ENCODE measurements at places on chromosomes 7 and 10.

- no peak for DNase-seq
Observed at GRCh38 chr10:100014071-100014762, 4.5 kb upstream of the DNMBP start.

DNA sequence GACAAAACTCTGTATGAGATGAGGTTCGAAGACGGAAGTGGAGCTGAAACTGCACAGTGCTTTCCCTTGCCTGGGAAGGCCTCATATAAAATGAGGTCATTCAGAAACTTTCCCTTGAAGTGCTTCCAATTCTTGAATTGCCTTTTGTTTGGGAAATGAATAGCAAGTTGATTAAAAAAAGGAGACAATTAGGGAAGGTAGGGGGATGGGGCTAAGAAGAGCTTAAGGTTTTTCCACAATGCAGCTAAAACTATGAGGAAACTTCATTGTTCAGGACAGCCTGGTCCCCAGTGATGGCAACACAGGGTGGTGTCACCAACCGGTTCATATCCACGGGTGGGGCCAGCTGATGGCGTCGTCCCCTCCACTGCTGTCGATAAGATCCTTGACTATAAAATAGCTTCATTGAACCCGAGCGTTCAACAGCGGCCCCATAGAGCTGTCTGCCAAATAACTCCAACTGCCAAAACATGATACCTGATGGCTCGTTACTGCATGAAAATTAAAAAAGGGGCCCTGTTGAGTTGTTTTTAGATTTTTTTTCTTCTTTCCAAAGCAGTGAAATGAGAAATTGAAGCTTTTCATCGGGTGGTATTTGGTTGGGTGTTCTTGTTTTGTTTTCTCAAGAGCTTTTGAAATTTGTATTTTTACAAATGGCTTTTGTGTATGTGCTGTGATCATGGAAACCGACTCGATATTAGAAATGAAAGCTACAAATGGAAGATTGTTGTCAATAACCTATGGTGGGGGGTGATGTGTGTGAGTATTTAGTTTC is 2.8 kb upstream of the CELF2 start:
- DNase-seq, result no peak

- no peak for DNase-seq
Observed at GRCh38 chr7:140541513-140542227, 62.4 kb upstream of the MKRN1 start.

DNA sequence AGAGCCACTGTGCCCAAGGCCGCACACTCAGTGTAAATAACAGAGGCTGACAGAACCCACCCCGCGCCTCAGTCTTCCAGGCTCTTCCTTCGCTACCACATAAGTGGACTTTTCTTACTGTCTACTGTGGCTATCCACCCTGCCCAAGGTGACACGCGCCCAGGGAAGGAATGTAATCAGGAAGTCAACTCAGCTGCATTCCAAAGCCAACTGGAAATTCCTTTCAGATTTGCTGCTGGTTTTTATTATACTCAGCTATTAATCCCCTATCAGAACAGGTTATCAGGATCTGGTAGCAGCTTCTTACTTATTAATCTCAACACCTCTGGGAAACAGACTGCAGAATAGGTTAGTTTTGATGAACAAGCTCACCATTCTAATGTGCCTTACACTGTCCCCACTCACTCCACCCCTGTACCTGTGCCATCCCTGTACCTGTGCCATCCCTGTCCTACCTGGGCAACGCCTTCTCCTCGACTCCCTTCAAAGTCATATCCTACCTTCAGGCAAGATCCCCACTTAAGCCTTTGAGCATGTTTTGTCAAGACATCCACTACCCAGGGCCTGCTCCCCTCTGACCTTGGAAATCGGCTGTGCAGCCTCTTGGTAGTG is 90.7 kb downstream of the NHLRC2 start:
- no peak for DNase-seq

DNA sequence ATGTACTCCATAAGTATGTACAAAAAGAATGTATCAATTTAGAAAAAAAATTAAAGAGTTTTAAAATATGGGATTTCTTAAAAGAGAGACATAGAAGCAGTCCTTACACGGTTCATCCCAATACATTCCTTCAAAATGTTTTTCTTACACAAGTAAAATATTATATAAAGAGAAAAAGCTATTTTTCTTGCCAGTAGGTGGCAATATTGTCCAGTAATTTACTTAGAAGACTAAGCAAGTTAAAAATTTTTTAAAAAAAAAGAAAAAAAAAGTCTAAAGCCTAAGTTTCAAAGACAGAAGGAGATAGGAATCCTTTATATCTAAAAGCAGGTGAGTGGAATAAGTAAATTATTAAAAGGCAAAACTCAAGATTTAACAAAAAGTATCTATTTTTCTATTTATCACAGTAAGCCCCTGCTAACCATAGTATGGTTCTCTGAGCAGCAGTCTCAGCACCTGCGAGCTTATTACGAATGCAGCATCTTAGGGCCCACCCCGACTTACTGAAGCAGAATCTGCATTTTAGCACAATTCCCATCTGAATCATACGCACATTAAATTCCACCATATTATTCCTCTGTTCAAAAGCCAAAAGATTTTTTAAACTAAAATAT is 240.6 kb downstream of the DGKI start:
- DNase-seq, result no peak

- DNase-seq, result no peak
Observed at GRCh38 chr7:77309714-77310220, 106.4 kb downstream of the GSAP start.

- DNase-seq, result no peak
Observed at GRCh38 chr7:685540-685939, 41.0 kb upstream of the DNAAF5 start.

DNA sequence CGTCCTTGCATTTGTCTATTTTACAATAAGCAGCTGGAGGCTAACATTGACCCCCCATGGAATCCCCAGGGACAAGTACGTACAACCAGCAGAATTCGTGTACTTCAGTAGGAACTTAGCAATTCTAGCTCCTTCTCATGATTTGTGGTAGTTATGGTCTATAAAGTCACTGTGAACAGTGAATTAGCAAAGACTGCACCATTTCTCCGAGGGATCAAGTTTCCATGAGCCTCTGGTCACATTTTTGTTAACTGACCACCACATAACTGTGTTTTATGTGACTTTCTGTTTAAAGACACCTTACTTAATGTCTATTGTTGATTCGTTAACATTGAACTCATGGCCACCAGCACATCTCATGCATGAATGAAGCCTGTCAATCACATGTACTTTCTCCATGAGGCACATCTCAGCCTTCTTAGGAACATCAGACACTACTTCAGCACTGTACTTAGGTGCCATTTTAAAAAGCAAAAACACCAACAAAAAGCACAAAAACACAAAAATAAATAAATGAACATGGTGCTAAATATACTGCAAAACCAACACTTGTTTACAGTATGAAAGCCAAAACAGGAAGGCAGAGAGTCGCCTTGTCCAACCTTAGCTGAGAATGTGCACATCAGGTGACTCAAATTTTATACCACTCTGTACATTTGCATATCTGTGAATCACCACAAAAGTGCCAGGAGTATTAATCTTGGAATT is 9.0 kb upstream of the UCN3 start:
- no peak for DNase-seq

- DNase-seq, result no peak
Observed at GRCh38 chr10:26488344-26488743, 50.2 kb downstream of the APBB1IP start.

- DNase-seq, result no peak
Observed at GRCh38 chr10:23780331-23780730, 341.5 kb downstream of the OTUD1 start.

DNA sequence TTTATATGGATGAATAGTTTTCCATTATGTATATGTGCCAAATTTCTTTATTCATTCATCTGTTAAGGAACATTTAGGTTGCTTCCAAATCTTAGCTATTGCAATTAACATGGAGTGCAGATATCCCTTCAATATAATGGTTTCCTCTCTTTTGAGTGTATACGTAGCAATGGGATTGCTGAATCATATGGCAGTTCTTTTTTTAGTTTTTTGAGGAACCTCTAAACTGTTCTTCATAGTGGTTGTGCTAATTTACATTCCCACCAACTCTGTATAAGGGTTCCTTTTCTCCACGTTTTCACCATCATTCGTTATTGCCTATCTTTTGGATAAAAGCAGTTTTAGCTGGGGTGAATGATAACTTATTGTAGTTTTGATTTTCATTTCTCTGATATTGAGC is 46.5 kb downstream of the FAS start:
- DNase-seq, result no peak

GRCh38 chr7:122520971-122521555 is 177.9 kb downstream of the RNF133 start:
- no peak for DNase-seq

GRCh38 chr7:29288181-29289091 is 93.9 kb downstream of the CHN2 start:
- DNase-seq, result no peak

DNA sequence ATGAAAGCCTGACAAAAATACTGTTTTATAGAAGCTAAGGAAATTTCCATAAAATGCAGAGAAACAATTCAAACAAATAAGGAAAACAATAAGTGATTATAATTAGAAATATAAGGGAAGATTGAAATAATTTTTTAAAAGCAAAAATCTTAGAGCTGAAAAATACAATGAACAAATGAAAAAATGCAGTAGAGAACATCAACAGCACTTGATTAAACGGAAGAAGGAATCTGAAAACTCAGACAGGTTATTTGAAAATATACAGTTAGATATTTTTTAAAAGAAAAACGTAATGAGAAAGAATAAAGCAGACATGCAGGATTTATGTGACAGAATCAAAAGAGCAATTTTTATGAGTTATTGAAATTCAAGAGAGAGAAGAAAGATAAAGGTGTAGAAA is 279.1 kb upstream of the MAGI2 start:
- DNase-seq, result no peak

DNA sequence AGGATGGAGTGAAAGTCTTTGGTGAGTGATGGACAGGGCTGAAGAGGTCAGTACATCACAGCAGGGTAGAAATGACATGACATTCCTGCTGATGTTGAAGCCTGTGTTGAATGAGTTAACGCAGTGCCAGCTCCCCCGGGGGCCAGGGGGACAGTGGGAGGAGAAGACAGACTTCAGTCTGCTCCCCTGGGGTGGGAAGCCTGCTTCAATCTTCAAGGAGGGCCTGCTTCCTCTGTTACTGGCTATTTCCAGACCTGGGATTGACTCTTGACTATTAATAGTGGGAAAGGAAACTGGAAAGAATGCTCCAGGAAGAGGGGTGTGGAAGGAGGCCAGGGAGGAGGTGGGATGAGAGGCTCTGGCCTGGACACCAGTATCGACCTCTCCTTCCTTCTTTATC is 27.2 kb downstream of the PODXL start:
- no peak for DNase-seq

DNA sequence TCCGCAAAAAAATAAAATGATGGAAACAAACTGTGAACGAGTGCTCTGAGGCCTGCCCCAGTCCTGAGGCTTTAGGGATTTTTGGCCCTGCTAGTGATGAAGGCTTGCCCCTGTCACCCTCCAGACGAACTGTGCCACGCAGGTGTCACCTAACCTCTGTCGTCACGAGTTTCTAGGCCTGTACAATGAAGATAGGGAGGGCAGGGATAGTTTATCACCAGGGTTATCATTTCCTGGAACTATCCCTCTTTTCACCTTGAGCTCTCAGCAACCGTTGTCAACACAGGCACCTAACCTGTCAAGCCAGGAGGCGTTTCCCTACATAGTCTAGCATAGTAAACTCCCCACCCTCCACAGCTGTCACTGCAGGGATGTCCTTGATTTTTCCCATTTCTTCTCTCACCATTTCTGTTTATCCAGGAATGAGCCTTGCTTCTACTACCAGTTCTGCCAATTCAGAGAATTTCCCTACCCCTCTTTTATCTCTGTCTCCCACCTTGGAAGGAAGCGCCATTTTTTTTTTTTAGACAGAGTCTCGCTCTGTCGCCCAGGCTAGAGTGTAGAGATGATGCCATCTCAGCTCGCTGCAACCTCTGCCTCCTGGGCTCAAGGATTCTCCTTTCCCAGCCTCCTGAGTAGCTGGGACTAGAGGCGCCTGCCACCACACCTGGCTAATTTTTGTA is 2.2 kb upstream of the ACHE start:
- no peak for DNase-seq

DNA sequence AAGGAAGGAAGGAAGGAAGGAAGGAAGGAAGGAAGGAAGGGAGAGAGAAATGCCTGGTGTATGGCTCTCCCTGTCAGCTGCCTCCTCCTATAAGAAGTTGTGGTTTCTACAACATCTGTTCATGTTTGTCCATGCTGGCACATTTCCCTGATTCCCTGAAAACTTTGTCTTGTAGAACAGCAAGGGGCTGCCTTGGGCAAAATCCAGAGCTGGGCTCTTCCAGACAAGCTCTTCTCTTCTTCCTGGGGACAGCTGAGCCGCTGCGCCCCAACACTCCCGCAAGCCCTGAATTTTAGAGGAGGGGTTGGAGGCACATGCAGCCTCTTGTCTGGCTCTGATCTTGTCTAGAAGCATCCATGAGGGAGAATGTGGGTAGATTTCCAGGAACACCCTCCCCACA is 282.0 kb upstream of the ADARB2 start:
- DNase-seq, result no peak
